Right renal cortex interstitium (tissue), 3 donors: ENCODE measurements at places on chromosomes 16 and 17. TPM values are rescaled to one million over a fixed set of nuclear protein-coding genes. Genes with fewer than 3 reads are reported as not detected.

- DNase-seq, result no peak
These were observed 25.4 kb downstream of the SMTNL2 start for GRCh38 chr17:4609761-4610160.

- DNase-seq, result no peak
These were observed 8.0 kb upstream of the KATNB1 start for GRCh38 chr16:57727610-57728009.

GRCh38 chr17:82890926-82891678, 51.3 kb upstream of the ZNF750 start:
- no peak for DNase-seq

DNA sequence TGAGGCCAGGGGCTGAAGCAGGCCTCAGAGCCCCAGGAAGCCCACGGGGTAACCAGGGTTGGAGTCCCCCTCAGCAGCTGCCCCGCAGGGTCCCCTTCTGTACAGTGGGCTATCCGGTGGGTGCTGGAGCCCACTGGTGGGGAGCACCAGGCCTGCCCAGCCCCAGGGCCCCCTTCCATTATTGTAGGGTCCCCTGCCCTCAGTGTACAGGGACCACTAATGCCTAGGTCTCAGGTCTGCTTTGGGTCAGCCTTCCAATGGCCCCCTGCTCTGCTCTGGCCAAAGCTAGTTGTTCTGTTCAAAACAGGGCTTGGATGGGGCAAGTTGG, 1.1 kb downstream of the ADAM11 start:
- no peak for DNase-seq

GRCh38 chr16:11218604-11218962, 37.4 kb downstream of the SOCS1 start:
- DNase-seq, result no peak

The NARF gene
- polyA plus RNA-seq, result 69.8 TPM

DNA sequence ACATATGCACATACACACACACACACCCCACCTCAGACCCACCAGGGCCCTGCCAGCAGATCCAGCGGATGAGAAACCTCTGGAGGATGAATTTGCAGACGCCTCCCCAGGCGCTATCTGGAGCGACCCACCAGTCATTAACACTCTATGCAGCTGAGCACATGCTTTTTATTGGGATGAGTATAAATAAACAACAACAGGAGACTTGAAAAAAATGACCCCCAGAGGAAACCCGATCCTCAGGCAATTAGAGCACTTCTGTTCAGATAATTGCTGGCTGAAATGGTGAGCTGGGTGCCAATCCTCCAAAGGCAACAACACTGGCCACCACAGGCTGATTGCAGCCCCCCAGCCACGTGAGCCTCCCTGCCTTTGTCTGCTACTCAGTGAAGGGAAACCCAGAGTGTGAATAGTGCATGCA, 32.9 kb downstream of the DYNLRB2 start:
- no peak for DNase-seq

DNA sequence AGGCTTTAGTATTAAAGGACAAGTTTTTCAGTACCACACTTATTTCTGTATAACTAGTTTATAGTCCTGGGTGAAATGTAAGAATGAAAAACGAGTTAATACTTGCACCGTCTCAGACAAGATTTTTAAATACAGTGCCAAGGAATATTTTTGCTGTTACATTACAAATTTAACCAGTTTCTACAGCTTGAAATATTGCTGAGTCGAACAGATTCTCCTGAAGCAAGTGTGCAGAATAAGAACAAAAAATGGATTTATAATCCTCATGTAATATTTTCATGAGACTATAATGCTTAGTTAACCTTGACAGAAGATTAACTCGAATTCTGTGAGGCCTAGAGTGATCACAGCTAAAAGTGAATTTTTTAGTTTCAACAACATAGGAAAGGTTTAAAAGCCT, 3.1 kb downstream of the NETO2 start:
- DNase-seq, result no peak

The PYDC1 gene
- not detected for polyA plus RNA-seq

DNA sequence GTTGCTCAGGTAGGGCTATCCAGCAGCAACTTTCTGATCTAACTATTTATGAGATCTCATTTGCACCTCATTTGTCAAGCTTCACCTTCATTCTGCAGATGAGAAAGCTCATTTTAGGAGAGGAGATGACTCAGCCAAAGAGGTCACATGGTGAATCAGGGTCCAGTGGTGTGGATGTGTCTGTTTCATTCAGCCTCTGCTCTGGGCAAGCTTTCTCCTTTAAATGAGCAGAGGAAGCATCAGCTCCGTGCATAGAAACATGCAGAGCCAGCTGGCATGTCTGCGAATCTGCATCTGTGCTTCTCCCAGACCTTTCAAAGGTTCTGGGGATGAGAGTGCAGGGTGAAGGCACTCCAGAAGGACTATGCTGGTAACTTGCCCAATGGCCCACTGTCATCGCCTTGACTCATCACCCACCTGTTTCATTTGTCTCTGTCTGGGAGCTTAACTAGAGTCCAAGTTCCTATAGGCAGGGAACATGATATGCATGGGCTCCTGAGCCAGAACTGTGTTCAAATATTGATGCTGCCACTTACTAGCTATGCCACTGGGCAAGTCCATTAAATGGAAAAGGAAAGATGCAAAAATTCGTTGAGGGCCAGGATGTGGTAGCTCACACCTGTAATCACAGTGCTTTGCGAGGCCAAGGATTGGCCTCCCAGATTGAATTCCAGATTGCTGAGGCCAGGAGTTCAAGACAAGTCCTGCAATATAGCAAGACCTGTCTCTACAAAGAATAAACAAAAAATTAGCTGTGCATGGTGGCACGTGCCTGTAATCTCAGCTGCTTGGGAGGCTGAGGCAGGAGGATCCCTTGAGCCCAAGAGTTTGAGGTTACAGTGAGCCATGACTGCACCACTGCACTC, 67.1 kb upstream of the NLK start:
- DNase-seq, result no peak

GRCh38 chr17:65389949-65390348, 171.5 kb downstream of the AXIN2 start:
- DNase-seq, result no peak

- no peak for DNase-seq
These were observed 49.6 kb downstream of the RTN4RL1 start for GRCh38 chr17:1975573-1975972.

- DNase-seq, result no peak
These were observed 54.5 kb downstream of the PAFAH1B1 start for GRCh38 chr17:2647957-2648356.

DNA sequence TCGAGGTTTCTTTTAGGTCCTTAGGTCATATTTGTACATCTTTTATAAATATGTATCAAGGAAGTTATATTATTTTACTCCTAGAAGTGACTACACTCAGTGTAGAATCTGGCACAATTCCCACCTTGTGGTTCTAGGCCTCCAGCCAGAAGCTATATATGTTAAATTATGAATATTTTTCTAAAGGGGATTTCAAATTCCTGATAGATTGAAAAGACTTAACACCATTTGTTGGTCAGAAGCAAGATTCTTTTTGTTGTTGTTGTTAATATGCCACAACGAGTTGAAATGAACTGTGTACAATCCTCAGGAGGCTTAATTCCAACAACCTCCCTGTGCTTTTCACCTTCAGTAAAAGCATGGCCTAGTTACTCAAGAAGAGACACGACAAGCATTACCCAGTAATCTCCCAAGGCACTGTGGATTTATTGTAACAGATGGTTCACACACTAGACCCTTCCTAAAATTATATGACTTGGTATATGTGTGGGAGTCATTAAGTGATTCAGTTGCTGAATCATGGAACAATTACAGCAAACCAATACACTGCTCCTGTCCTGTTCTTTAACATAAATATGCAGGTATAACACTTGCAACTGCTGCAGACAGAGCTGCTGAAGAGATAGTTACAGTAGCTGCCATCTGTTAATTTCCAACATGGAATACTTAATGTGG, 964.4 kb upstream of the GOT2 start:
- DNase-seq, result no peak

The CCL16 gene
- not detected for polyA plus RNA-seq
